Naive thymus-derived CD4-positive, alpha-beta T cell (primary cell): ENCODE measurements at places on chromosomes 1 and 21.

DNA sequence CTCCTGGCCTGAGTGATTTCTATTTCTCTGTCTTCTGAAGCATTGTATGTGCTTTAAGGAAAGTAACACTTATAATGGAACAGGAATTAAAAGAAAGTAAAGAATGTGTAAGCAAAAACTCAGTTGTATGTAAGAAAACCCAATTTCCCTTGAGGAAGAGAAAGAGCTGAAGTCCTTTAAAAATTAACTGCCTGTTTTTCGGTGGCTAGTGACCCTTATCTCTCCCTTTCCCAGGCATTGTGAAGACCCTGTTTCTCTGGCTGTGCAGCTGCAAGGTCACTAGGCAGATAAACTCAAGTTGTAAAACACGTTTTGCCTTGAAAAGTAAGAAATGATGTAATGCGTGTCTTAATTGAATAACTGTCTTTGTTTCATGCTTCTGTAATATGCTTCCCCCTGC, 8.5 kb downstream of the MYOM3 start:
- no peaks in the 10 kb centered on the region for H3K27me3 ChIP-seq
- no peak overlapping the region for H3K27ac ChIP-seq
- no peak for DNase-seq
- H3K4me3 ChIP-seq: no peak overlapping the region
- no peaks in the 10 kb centered on the region for H3K4me1 ChIP-seq

DNA sequence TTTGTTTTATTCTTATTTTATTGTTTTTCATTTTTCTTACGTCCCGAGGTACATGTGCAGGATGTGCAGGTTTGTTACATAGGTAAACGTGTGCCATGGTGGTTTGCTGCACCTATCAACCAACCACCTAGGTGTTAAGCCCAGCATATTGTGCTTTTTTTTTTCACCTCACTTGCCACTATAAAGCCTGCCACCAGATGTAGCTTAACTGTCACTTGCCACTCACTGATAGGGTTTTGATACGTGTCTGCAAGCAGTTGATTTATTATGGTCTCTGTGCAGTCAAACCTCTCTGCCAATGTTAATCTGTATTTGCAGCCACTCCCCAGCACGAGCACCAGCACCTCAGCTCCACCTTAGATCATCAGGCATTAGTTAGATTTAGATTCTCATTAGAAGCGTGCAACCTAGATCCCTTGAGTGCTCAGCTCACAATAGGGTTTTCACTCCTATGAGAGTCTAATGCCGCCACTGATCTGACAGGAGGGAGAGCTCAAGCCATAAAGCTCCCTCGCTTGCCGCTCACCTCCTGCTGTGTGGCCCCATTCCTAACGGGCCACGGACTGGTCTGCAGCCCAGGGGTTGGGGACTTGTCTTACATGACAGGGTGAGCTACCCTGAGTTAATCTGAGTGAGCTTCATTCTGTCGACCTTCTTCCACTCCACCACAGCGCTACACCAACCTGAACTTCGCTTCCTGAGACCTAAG, 17.9 kb upstream of the ABCG1 start:
- no peaks in the 10 kb centered on the region for H3K27me3 ChIP-seq
- DNase-seq: peak; percentile 69
- no peak overlapping the region for H3K27ac ChIP-seq
- peaks cover 25% of the 10 kb centered on the region for H3K4me1 ChIP-seq
- H3K4me3 ChIP-seq: no peak overlapping the region

DNA sequence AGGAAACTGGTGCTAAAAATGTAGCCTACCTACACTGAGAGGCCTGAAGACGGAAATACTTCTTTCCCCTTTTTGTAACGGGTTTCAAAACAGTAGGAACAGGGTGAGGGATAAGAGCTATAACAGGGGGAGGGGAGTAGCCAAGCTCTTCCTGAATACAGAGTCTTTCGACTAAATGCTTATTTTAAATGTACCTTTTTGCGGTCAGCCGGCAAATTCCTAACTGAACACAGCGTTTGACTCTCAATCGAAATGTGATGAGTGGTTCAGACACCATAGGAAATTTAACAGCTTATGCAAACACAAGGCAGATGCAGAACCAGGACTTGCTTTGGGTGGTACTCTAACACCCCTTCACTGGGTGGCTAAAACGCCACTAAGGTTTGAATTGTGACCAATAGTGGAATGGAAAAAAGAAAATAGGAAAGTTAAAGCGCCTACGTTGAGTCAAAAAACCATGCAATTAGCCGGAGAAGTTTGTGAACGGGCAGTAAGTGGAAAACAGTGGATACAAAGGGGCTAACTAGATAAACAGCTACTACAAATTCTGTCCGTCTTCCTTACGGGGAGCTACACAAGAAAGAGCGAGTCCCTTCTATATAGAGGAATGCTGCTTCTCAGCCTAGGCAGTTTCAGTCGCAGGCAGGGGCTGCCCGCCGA, 1.7 kb downstream of the EGLN1 start:
- no peaks in the 10 kb centered on the region for H3K36me3 ChIP-seq
- peaks cover 44% of the 10 kb centered on the region for H3K4me1 ChIP-seq
- peak overlapping the region; percentile 86 for H3K4me3 ChIP-seq

DNA sequence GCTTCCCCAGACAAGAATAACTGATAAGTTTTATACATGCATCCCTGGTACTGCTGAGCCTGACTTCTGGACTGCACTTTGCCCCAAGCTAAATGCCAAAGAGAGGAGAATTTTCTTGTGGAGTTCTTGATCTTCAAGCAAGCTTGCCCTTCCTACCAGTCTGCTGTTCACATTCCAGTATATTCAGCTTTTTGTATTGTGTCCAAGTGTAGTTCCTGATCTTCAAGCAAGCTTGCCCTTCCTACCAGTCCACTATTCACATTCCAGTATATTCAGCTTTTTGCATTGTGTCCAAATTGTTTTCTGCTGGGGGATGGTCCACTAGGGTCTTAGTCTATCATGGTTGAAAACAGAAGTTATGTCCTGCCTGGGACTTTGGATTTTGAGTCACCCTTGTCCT, 894 bp upstream of the TSEN15 start:
- H3K27ac ChIP-seq: peak overlapping the region; percentile 77
- H3K27me3 ChIP-seq: no peaks in the 10 kb centered on the region
- H3K4me3 ChIP-seq: peak overlapping the region; percentile 87
- no peaks in the 10 kb centered on the region for H3K36me3 ChIP-seq

- no peak overlapping the region for H3K4me3 ChIP-seq
- H3K36me3 ChIP-seq: no peaks in the 10 kb centered on the region
- no peaks in the 10 kb centered on the region for H3K27me3 ChIP-seq
Measured at GRCh38 chr1:210001751-210002150, 63.7 kb downstream of the SYT14 start.

GRCh38 chr1:239922778-239923522, 168.7 kb upstream of the FMN2 start:
- H3K27me3 ChIP-seq: no peaks in the 10 kb centered on the region
- H3K4me3 ChIP-seq: no peak overlapping the region
- no peaks in the 10 kb centered on the region for H3K4me1 ChIP-seq
- H3K36me3 ChIP-seq: no peaks in the 10 kb centered on the region
- no peak for DNase-seq

GRCh38 chr1:94253456-94254017, 16.2 kb upstream of the ARHGAP29 start:
- H3K4me1 ChIP-seq: no peaks in the 10 kb centered on the region
- no peak for DNase-seq
- no peaks in the 10 kb centered on the region for H3K27me3 ChIP-seq
- no peak overlapping the region for H3K4me3 ChIP-seq
- H3K27ac ChIP-seq: no peak overlapping the region
- no peaks in the 10 kb centered on the region for H3K36me3 ChIP-seq

DNA sequence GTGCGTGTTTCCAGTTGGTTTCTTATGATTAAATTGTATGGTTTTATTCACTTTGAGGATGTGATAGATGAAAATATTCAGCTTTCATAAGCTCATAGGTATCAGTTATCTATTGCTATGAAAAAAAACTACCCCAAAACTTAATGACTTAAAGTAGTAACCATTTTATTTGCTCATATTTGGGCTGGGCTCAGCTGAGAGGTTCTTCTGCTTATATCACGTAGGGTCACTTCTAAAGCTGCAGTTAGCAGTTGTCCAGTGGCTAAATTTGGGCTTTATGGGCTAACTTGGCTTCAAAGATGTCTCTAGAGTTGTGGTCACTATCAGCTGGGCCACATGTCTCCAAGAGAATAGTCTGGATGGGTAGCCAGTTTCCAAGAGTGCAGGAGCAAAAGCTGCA, 206.4 kb upstream of the LYPLAL1 start:
- H3K4me3 ChIP-seq: no peak overlapping the region
- DNase-seq: no peak
- no peaks in the 10 kb centered on the region for H3K27me3 ChIP-seq
- no peak overlapping the region for H3K27ac ChIP-seq
- no peaks in the 10 kb centered on the region for H3K4me1 ChIP-seq
